ENCODE measurements at places on chromosomes 3 and 15. TPM values are rescaled to one million over a fixed set of nuclear protein-coding genes. Genes with fewer than 3 reads are reported as not detected.

The SLC6A1 gene
- total RNA-seq, result not detected

The RASGRF1 gene
- total RNA-seq, result not detected

The TF gene
- total RNA-seq, result 0.60 TPM

The CAMK1 gene
- 26.9 TPM for total RNA-seq

The CHRNA7 gene
- 0.43 TPM for total RNA-seq

The TMCO5A gene
- not detected for total RNA-seq

The PIGBOS1 gene
- 13.8 TPM for total RNA-seq

The TRNT1 gene
- 33.9 TPM for total RNA-seq

The GCNT3 gene
- not detected for total RNA-seq

The PAK6 gene
- 0.91 TPM for total RNA-seq

The CACNA2D2 gene
- 2.5 TPM for total RNA-seq

The TGM4 gene
- not detected for total RNA-seq

The GOLGA6B gene
- not detected for total RNA-seq

The CLDN16 gene
- not detected for total RNA-seq

The TERC gene
- 10.9 TPM for total RNA-seq

The LRRC34 gene
- 6.9 TPM for total RNA-seq

The KIF23 gene
- total RNA-seq, result 50.7 TPM

The CPA3 gene
- not detected for total RNA-seq

The SNX33 gene
- total RNA-seq, result 2.1 TPM

The ITPKA gene
- total RNA-seq, result not detected

The NR1I2 gene
- 0.28 TPM for total RNA-seq

The ITIH3 gene
- total RNA-seq, result not detected

The LYSMD2 gene
- total RNA-seq, result 27.3 TPM

The GRK7 gene
- total RNA-seq, result not detected

The CPEB1 gene
- 0.58 TPM for total RNA-seq

The SPTBN5 gene
- 1.1 TPM for total RNA-seq
